ENCODE measurements at places on chromosomes 4 and X.

GRCh38 chr4:16264798-16265197 lies 38.5 kb upstream of the TAPT1 start:
- DNase-seq, result no peak

DNA sequence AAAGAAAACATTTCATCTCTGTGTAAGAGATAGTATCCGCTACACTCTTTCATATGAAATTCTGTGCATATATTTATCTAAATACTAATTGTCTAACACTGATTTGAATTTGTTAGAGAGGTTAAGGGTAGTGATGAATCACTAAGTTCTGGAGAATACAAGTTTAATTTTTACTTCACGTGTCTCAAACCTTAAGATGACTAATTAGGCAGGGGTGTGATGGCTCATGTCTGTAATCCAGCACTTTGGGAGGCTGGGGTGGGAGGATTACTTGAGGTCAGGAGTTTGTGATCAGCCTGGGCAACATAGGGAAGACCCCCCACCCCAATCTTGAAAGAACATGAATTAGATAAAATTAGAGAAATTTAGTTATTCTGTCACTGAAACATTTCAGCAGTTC lies 2241.9 kb downstream of the PCDH7 start:
- no peak for DNase-seq

DNA sequence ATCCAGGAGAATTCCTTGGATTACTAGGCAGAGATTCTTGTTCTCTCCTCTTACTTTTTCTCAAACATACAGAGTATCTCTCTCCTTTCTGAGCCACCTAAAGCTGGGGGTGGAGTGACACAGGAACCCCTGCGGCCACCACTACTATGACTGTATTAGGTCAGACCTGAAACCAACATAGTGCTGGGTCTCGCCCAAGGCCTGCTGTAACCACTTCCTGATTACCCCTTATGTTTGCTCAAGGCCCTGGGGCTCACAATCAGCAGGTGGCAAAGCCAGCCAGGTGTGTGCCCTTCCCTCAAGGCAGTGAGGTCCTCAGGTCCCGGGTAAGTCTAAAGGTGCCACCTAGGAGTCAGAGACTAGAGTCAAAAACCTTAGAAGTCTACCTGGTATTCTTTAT lies 166.4 kb downstream of the PARM1 start:
- DNase-seq, result no peak

GRCh38 chrX:40105835-40106675 lies 8.3 kb upstream of the BCOR start:
- no peak for DNase-seq

DNA sequence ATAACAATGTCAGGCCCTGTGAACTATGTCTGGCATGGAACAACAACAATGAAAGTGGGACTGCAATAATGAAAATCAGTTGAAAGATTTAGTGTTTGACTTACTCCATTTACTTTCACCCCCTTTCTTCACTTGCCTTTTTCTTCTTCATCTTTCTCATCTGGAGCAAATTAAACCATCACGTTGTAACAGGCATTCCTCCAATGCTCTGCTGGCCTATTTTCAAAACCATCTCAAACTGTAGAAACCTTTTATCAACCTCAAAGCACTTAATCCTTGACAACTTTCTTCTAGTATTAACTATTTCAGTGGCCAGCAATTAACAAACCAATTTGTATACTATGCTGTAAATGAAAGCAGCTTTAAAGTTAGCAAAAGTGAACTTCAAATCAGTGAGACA lies 8.3 kb downstream of the KLHL13 start:
- DNase-seq, result no peak

DNA sequence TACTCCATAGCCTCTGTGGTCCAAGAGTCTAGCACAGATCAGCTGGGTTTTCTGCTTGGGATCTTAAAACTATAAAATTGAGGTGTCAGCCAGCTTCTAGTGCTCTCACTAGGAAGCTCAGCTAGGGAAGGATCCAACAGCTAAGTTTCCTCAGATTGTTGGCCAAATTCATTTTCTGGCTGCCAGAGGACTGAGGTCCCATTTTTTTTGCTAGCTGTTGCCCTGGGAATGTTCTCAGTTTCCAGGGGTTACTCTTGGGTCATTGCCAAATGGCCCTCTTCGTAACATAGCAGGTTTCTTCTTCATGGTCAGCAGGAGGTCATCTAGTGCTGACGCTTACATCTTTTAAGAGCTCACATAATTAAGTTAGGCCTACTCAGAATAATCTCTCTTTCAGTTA lies 2178.2 kb downstream of the ARAP2 start:
- DNase-seq, result no peak

DNA sequence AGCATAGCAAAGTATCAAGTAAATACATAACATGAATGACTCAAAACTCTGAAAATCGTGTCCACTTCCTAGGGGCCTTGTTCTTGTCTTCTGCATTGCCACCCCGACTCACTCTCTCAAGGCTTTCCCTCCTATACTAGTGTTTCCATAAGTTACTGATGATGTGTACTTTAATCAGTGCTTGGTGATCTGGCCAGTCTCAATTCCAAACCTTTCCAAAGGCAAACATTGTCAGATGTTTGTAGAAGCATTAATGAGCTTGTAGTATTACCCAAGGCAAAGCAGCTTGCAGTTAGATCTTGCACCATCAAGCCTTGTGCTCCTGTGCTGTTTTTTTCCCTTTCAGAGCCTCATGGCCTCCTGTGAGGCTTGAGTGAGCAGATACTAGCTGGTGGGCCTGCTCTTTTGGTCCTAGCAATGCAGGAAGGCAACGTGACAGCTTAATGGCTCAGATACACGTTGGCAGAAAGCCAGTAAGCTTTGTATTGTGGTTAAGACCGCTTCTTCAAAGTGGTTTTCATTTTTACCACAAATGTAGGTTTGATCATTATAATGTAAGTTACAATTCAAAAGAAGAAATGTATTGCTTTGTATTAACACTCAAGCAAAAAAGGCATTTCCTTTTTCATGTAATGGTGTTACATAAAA lies 51.8 kb downstream of the RBPJ start:
- no peak for DNase-seq

DNA sequence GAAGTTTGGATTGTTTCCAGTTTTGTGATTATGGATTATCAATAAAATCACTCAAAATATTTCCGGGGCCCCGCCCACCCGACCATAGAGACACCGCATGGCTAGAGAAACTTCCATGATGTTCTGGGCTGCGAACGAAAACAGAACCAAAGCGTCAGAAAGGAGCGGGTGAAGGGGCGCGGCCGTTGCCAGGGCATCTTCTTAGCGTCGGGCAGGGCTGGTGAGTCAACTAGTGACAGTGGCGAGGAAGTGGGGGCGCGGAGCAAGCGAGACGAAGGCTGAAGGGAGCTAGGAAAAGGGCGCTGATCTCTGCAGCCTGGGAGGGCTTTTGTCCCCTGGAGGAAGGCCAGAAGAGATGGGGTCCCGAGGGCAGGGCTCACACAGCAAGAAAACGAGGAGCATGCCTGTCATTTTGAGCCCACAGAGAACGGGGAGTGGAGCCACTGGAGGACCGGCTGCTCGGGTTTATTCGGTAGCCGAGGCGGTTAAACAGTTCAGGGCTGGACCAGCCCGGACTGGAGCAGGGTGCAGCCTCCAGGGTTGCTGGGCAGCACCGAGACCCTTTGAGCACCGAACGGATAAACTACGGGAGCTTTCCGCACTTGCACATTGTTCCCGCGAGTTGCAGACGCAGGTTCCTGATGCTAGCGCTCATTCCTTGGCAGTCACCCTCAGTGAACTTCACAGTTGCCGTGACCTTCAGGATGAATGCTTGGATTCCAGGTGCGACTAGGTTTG lies 298.1 kb upstream of the TRPC5 start:
- no peak for DNase-seq

- DNase-seq, result no peak
These were observed 92.6 kb downstream of the KDR start for GRCh38 chr4:55032788-55033187.

DNA sequence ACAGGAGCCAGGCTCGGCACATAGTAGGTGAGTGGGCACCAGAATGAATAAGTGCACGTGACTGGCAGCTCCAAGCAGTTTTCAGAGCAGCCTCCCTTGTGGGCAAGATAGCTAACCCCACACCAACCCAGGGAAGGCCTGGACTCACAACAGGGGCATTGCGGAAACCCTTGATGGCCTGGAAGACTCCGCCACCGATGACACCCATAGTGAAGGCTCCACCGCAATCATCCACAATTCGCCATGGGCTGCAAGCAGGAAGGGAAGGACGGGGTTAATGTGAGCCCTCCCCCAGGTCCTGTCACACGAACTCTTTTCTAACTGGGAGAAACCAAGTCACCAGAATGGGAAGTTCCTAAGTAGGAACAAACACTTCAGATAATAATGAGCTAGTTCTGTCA lies 957 bp downstream of the TIMM17B start:
- DNase-seq, result no peak

DNA sequence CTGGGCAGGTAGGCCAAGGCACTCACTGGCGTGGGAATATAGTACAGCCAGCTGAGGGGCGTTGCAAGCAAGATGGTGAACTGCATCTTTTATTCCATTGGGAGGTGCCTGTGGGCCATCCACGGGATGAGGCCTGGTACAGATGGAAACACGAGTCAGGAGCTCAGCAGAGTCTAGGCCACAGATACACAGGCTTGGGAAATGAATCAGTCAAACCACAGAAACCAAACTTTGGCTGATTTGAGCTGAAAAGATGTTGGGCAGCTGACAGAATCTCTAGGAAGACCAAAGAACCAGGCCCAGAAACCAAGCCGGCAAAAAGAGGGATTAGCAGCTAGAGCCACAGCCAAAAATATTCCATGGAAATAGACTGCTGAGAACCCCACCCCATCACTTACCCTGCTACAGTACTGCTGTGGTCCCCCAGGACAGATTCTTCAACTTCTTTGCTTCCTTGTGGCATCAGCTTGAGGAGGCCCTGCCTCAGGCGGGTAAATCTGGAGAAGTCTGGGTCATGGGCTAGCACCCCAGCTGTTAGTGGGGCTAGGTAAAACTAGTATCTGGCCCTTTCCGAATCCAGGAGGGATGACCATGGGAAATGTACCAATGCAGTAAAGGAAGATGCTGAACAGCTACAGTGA lies 75.4 kb downstream of the TMEM131L start:
- DNase-seq, result no peak

DNA sequence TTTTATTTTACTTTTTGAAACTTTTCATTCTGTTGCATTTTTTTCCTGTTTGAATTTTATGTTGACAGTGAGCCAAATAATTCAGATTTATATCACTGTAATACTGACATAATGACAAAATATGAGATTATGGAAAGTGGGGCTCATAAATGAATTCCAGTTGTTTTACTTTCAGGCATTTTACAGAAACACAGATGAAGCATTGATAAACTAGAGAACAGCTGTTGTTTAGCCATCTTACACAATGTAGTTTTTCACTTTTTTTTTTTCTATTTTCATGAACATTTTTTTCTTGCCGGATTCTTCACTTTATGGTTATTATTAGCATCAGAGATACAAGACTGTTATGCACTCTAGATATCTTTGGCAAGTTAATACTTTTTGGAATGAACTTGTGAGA lies 91.7 kb upstream of the PAQR3 start:
- no peak for DNase-seq

- no peak for DNase-seq
These were observed 15.0 kb downstream of the TTC29 start for GRCh38 chr4:146930673-146931072.

- DNase-seq, result no peak
These were observed at the start of gene MXD4 for GRCh38 chr4:2261853-2262144. Gene MXD4, minus strand, starts transcription at chr4:2262109. Its CDS starts 129 bp downstream, at chr4:2261980.

DNA sequence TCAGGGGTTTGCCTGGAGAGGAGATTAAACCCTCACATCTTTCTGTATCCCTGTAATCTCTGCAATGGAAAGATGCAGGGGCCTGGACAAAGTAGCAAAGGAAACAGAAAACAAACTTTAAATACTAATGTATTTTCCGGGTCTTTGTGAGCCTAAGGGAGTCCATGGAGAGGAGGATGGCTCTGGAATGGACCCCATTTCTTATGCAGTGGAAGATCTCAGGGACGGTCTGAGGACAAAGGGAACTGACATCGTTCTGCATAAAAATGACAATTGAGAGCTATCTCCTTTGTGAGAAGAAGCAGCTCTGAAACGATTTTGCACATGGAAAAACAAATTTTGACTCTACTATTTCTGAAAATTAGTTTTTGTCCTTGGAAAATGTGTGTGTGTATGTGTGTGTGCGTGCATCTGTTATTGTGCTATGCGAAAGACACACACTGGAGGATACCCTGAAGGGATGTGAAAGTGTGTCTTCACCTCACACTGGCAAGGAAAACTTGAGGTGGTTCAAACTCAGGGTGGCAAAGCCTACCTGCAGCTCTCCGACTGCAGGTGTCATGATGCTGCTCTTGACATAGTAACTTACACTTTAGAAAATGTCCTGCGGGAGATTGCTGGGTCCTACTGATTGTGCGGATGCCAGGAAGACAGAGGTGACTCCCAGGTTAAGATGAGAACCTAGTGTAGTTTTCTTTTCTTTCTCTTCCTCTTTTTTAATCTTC lies 126.4 kb upstream of the JADE1 start:
- no peak for DNase-seq

DNA sequence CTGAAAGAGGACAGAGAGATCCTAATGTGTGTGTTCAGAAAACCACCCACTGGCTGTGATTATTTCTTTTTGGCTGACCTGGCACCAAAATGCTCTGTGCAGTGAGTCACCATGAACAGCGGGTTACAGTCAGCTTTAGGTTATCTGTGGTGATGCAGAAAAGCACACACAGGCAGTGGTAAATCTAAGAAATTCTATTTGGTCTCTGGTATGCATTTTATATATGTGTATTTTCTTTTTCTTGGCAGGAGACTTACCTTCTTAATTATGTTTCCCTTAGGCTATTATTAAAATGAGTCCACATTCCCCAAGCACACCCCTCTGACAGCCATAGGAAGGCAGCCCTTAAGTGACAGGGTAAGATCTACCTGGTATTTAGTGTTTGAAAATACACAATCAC lies 79.1 kb upstream of the TFDP3 start:
- no peak for DNase-seq

DNA sequence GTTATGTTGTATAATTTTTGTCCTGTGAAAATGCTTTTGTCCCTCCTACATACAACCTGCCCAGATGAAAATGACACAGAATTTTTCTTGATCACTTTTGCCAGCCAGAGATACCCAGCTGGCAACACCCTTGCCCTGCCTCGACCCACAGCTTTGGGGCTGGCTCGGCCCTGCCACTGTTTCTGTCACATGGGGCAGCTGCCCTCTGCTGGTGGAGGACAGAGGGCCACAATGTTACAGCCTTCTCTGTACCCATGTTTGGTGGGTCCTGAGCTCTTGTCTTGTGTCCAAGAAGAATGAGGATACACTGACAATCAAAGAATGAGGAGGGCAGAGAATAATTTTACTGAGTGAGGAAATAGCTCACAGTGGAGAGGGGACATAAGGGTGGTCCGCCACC lies 31.1 kb downstream of the BMP15 start:
- no peak for DNase-seq

- no peak for DNase-seq
These were observed at the start of gene CC2D2A for GRCh38 chr4:15469402-15470127. Gene CC2D2A, plus strand, starts transcription at chr4:15469882. Its CDS starts 6,051 bp downstream, at chr4:15475933.

GRCh38 chr4:28092610-28093009 lies 1232.0 kb downstream of the STIM2 start:
- no peak for DNase-seq

- no peak for DNase-seq
These were observed 226.3 kb upstream of the PGRMC2 start for GRCh38 chr4:128513664-128514484.
